ENCODE measurements at places on chromosomes 3 and 15.

DNA sequence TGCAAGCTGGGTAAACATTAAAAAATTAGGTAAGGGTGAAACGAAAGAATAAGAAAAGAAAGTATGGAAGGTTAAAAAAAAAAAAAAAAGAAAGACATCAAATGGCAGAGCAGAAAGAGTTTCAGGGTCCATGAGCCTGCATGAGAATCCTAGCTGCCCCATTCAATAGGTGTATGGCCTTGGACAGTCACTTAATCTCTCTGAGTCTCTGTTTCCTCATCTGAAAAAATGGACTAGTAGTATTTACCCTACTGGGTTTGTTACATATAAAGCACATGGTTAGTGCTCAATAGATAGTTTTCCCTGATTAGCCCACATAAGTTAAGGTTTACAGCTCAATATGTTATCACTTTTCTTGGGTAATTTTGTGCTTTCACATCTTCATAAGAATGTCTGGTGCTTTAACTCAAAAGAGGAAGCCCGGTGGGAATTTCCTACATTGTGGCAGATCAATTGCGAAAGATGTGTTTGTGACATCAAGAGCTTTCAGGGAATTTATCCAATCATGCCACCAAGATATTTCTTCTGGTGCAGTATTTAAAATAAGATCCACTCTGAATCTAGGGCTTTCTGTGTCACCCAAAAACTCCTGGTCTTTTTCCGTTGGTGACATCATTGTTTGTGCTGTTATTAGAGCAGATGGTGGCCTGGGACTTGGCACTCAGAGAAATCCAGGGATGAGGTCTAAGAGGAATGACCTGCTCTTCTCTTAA, 57.2 kb upstream of the UBE2E1 start:
- DNase-seq = no peak

DNA sequence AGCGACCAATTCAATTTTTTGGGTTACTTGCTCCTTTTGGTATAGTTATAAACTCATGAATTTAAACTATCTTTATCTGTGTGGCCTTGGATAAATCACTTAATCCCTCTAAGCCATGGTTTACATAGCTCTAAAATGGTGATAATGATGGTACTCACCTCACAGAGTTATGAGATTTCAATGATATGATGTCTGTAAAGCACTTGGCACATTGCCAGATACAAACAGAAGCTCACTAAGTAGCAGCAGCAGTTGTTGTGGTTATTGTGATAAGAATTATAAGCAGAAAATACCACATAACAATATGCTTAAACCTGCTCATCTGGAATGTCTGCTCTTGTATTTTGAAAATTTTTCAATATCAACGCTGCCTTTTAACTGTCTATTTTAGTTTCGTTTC, 185.1 kb upstream of the SNTN start:
- no peak for DNase-seq

GRCh38 chr3:17645074-17645698, 97.2 kb downstream of the TBC1D5 start:
- no peak for DNase-seq

GRCh38 chr3:9194509-9195184, 54.8 kb downstream of the SRGAP3 start:
- no peak for DNase-seq

DNA sequence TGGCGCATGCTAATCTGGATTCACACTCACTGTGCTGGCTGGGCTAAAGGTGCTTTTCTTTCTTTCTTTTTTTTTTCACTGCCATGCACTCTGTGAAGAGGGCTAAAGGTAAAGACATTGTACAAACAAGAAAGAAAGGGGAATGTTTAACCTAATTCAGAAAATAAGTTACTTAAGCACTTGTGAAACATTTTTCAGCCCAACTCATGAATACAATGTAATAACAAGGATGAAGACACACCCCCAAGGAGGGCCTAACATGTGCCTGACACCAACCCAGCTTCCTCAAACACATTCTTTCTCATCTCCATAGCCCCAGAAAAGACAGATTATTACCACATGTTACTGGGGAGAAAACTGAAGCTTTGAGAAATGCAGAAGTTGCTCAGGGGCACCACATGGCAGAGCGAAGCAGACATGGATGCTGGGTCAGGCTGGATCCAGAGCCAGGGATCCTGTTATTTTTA, 5.7 kb downstream of the STIMATE start:
- DNase-seq = no peak

GRCh38 chr3:181725131-181725731, 13.5 kb downstream of the SOX2 start:
- no peak for DNase-seq

DNA sequence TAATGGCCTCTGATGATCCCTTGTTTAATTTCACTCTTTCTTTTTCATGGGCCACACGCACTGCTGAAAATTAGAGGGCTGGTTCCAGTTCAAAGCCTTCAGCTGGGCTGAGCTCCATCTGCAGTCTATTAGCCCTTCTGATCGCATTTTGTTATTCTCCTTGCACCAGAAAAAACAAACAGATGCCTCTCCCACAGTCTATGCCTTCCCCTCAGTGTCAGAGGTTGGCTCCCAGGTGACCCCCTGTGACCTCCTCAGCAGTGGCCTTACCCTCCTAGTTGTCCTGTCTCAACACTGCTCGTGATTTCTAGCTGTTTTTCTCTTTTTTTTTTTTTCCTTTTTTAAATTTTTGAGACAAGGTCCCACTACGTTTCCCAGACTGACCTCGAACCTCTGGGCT, 77.1 kb upstream of the PRTG start:
- DNase-seq = no peak

GRCh38 chr3:126570103-126570541, 11.4 kb upstream of the C3orf22 start:
- no peak for DNase-seq

DNA sequence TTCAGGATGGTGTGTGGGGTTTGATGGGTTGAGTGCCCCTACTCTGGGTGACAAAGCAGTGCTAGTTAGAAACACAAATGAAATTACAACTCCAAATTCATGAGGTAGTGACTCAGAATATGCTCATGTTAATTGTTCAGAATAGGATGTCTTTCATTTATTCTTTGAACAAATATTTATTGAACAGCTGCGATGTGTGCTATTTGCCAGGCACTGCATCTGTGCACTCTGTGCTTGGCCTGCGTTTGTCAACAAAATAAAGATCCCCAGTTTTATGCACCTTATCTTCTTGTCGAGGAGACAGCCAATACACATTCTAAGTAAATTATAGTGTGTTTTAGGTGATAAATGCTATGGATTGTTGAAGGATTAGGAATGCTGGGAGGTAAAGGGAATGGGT, 27.3 kb downstream of the MED12L start:
- no peak for DNase-seq

DNA sequence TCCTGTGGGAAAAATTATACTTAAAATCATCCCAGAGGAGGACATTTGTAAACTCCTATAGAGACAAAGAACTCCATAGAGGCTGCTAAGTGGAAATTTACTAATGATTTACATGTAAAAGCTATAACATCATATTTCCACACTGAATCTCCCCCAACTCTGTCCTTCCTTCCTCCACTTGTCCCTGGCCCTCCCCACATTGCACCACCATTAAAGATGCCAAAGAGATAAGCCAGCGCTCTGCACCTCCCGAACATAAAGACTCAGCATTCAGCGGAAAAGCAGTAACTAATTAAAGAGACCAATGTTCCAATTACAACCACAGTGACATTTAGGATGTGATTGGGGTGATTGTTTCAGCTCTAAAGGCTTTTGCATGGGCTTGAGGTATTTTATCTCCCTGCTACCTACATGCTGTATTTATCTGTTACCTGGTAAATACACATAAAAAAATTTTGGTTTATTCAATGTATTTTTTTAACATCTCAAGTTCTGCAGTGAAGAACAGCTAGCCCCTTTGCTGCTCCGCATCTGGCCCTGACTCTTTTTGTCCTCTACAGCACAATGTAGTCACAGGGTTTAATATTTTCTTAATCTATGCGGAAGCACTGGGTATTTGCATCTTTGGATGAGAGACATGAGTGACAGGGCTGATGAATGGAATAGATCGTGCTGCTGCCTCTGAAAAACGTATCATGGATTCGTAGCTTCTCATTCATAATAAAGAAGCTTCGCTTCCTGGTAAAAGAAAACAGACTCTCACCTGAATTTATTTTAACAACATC, 35.3 kb upstream of the B3GNT5 start:
- DNase-seq = no peak

DNA sequence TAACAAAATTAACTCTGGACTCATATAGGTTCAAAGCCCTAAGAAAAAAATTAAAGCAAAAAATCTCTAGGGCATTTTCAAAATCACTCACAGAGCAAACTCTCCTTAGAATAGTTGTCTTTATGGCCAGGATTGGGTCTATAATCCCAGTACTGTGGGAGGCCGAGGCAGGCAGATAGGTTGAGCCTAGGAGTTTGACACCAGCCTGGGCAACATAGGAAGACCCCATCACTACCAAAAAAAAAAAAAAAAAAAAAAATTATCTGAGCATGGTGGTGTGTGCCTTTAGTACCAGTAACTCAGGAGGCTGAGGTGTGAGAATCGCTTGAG, 378.1 kb upstream of the TGFBR2 start:
- DNase-seq = no peak

- DNase-seq = no peak
These were observed 127.9 kb downstream of the DTWD1 start for GRCh38 chr15:49748791-49749190.

DNA sequence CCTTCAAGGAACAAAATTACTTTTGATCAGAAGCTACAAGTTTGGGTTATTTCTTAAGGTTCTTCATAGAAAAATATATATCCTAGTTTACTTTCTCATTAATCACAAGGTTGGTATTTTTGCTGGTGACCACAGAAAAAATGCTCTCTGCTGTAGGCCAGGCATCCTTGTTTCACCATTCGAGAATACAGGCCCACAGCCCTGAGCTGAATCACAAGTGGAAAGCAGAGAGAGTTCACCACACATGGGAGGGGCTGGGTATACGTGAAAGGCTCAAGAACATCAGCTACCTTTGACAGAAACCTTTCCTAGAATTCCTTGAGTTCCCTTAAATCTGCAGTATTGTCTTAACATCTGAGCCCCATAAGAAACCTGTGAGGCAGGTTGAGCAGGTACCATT, 23.2 kb downstream of the CPEB1 start:
- no peak for DNase-seq

GRCh38 chr3:188712248-188712924, 459.4 kb upstream of the TPRG1 start:
- DNase-seq = no peak

- no peak for DNase-seq
These were observed 205.5 kb upstream of the TGFBR2 start for GRCh38 chr3:30400926-30401325.

GRCh38 chr3:18483226-18483625, 58.1 kb upstream of the SATB1 start:
- DNase-seq = no peak

DNA sequence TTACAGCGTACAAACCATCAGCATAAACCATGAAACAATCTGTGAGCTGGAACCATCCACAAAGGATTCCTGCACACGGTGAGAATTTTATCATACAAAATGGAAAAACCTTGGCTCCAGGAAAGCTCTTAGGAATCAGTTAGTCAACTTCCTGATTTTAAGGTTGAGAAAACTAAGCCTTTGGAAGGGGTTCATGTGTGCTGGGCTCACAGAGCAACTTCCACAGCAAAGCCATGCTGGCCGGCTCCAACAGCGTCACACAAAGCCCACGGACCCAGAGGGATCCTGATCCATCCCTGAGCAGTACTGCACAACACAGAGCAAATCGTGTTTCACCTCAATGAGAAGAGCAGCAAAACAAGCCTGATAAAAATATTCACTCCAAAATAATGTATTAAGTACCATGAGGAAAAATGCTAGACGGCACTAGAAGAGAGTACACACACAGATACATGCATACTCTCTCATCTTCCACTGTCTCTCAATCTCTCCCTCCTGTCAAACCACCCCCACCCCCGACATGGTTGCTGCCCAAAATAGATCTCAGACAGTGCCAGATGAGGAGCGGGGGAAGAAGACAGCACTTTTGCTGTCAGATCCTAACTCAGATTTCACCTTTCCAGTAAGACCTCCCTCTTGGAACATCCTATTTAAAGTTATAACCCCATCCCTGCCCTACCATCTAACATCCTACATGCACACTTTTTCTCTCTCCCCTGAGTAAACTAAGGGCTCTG, 58.6 kb downstream of the MB21D2 start:
- no peak for DNase-seq

GRCh38 chr3:123004201-123004918, 23.2 kb downstream of the SEMA5B start:
- no peak for DNase-seq

GRCh38 chr3:47347217-47347801, 33.5 kb upstream of the PTPN23 start:
- no peak for DNase-seq

GRCh38 chr3:138459619-138460535, 25.5 kb downstream of the ESYT3 start:
- no peak for DNase-seq

DNA sequence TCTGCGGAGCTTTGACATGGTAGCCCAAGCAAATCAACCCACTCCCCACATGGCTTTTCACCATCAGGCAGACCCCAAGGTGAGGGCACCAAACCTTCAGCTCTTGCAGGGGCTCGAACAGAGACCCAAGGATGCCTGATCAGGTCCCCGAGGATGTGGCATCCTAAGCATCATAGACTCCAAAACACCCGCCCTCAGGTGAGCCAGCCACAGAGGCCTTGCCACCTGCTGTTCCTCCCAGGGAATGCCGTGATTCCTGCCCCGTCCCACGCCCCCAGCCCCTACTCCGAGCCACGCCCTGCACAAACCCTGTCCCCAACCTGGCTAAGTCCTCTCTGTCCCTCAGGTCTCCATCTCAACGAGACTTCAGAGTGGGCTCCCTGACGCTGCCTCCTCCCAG, 34.7 kb upstream of the SLC41A3 start:
- DNase-seq = peak; percentile 17

GRCh38 chr3:71454512-71455403, 128.8 kb downstream of the FOXP1 start:
- DNase-seq = no peak

DNA sequence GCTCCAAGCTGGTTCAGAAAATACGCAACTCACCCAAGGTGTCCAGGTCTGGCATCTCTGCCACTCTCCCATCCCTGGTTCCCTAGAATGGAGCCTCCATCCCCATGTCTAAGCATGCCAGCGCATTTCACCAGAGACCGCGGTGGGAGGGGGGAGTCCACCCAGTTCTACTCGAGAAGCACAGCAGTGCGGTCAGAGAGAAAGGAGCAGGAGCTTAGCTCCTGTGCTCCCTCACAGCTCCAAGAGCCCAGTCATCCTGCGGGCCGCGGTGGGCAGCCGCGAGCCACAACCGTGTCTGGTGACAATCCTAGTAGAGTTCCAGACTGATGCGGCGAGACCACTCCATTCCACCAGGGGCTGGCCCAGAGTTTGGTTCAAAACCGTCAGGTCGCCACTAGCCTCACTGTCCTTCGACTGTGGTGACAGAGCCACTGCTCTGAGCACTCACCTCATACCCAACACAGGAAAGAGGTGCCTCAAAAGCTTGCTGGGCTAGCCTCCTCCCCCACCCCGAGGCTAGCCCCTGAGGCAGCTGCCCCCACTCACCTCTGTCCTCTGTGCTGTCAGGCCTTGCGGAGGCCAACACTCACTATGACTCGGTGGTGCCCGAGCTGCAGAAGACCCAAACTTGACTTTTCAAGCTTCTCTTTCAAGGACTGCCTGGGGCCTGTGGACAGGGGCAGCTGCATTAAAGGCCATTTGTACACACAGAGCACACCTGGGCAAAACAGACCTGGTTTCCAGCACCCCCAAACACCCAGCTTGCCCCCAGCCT, 185.4 kb downstream of the XXYLT1 start:
- no peak for DNase-seq

- no peak for DNase-seq
These were observed 9.4 kb upstream of the ACTC1 start for GRCh38 chr15:34804776-34805175.

GRCh38 chr15:53910236-53910849, 67.9 kb upstream of the UNC13C start:
- DNase-seq = no peak
